IMR-90 (cell line): ENCODE measurements at places on chromosomes 3 and 15.

DNA sequence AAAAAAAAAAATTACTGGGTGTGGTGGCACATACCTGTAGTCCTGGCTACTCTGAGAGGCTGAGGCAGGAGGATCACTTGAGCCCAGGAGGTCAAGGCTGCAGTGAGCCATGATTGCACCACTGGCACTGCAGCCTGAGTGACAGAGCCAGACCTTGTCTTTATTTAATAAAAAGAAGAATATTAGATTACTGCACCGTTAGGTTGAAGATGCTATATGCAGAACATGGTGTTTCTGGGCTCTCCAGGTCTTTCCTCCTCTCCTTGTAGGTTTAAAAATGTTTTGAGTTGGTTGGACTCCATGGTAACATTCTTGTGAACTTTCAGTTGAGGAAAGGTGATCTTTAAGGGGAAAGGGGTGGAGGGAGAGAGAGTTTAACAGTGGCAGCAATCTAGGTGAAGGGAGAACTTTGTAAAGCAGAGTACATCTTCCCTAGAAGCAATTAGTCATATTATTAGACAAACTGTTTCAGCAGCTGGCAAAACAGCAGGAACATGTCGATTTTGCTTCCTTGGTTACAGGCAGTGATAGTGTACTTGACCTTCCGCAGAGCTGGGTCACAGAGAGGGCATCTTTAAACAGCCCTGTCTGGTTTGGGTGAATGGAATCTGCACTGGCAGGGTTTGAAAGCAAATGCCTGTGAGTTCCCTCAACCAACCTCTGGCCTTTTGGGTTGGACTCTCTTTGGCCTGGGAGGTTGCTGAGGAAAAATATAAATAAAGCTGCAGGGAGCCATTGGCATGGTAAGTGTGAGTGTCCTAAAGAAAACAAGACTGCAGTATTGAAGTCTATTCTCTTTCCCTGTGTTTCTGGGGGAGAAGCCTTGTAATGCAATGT lies 42.8 kb downstream of the NR2C2 start:
- no peaks in the 10 kb centered on the region for H3K27me3 ChIP-seq
- H3K36me3 ChIP-seq = no peaks in the 10 kb centered on the region; the same call in 1 of the 2 replicates
- no peak overlapping the region for H3K27ac ChIP-seq
- no peak overlapping the region for H3K4me3 ChIP-seq

GRCh38 chr3:2659896-2660295 lies 450.3 kb downstream of the IL5RA start:
- H3K36me3 ChIP-seq = no peaks in the 10 kb centered on the region
- H3K4me3 ChIP-seq = no peak overlapping the region
- peaks cover 7% of the 10 kb centered on the region for H3K4me1 ChIP-seq

DNA sequence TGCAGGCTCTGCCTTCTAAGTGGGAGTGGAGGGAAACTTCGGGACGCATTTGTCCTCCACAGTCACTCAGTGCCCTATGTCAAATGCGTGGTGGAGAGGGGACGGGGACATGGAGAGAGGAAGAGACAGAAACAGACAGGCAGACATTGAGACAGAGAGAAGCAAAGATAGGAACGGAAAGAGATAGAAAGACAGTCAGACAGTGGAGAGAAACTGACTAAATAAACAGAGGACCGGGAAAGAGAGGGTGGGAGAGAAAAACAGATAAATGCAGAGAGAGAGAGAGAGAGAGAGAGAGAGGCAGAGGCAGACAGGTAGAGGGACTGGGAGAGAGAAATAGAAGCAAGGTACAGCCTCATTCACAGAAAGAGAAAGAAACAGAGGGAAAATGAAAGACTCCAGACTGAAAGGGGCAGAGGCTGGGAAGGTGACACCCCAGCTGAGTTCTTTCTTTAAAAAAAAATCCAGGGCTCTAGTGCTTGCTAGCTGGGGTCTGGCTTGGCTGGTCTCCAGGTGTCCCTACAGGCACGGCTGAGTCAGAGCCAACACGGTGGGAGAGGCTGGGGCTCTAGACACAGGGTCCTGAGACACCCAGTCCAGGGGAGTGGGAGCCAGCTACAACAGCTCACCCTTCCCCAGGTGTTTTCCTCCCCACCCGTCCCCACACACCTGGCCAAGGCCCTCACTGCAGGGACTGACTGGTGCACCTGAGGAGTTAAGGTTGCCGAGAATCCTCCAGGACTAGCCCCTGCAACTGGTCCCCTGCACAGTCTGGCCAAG lies 506.1 kb upstream of the PROK2 start:
- no peaks in the 10 kb centered on the region for H3K36me3 ChIP-seq
- H3K27me3 ChIP-seq = peaks cover 36% of the 10 kb centered on the region
- no peak for DNase-seq
- H3K4me1 ChIP-seq = peaks cover 10% of the 10 kb centered on the region; the same call in 1 of the 2 replicates
- no peak overlapping the region for H3K27ac ChIP-seq
- H3K4me3 ChIP-seq = no peak overlapping the region

DNA sequence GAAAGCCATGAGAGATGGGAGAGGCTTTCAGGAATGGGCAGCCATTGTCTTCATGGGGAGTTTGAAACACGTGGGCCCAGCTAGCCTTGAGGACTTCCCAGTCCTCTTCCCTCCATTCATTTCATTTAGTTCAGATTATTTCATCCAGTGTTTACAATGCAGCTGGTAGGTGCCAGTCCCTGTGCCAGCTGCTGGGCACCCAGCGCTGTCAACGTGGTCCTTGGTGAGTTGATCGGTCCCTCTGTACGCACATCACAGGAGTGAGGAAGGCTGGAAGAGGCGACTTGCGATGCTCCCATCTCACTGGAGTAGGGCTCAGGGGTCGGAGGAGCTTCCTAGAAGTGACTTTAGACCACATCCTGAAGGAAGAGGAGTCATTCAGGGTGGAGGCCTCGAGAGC lies 206.4 kb upstream of the BHLHE40 start:
- H3K4me1 ChIP-seq = peaks cover 4% of the 10 kb centered on the region; the same call in 1 of the 2 replicates
- no peak for DNase-seq
- H3K27ac ChIP-seq = no peak overlapping the region
- H3K36me3 ChIP-seq = no peaks in the 10 kb centered on the region
- H3K27me3 ChIP-seq = no peaks in the 10 kb centered on the region

GRCh38 chr3:115146032-115146417 lies 1.1 kb downstream of the ZBTB20 start:
- DNase-seq = peak; percentile 79
- H3K27me3 ChIP-seq = no peaks in the 10 kb centered on the region
- no peaks in the 10 kb centered on the region for H3K4me1 ChIP-seq

DNA sequence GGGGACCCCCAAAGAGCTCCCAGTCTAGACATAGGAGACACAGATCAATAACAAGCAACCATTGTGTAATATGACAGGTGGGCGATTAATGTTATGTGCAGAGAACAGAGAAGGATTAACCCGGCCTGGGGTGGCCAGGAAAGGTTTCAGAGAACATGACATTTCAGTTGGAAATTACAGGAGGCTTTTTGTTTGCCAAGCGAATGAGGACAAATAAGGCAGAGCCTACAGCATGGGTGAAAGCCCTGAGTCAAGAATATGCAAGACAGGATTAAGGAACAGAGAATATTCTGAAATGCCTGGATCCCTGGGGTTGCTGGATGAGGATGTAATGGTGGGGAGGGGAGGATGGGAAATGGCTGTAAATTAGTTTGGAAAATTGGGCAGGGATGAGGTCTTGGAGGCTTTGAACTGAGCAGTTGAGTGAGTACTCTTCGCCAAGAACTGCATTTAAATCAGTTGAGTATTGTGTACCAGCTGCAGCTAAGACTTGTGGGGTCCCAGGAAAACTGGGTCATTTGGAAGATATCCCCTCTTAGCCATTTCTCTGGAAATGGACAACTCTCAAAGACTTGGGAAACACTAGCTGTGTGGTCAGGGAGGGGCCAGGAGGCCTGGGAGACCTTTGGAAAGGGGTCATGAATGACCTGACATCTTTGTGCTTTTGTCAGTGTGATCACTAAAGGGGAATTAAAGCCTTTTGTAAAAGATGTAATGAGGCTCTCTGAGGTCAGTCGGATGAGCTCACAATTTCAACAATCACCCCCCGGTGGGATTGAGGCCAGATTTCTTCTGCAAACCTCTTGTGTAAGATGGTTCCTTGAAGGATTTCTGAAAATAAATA lies 198.6 kb upstream of the NR2E3 start:
- H3K27ac ChIP-seq = no peak overlapping the region
- no peaks in the 10 kb centered on the region for H3K4me1 ChIP-seq
- H3K4me3 ChIP-seq = no peak overlapping the region

DNA sequence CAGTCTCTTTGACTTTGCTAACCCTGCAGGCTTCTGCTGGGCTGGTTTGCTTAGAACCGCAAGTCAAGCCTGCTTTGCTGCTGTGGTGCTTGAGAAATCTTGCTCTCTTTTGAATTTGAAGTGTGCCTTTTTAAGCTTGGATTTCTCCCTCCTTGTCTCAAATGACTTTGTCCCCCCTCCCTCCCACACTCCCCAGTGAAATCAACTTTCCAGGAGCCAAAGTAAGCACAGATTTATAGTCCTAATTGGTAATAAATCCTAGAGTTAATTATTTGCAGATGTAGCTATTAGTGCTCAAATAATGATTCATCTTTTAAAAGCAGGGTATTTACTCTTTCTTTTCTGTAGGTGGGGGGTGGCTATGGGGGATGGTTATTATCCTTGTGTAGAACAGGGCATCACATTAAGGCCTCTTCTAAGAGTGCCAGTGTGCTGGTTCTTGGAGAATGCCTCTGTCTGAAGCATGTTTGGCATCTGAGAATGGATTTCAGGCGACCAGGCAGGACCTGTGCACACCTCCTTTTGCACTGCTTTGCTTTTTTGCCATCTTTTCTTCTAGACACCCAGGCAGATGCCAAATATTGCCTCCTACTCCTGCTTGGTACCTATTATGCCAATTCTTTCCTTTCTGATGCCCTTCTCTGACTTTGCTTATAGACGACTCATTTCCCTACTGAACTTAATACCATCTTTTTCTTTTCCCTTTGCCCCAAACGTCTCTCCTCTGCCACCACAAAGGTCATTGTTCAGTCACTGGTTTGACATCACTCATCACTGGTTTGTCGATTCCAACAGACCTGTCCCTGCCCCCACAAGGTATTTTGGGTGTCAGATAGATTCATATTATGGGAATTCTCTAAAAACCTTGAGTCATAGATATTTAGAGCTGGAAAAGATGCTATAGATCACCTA lies 50.7 kb downstream of the CLDN11 start:
- H3K4me1 ChIP-seq = peaks cover 33% of the 10 kb centered on the region
- DNase-seq = peak; percentile 83
- no peaks in the 10 kb centered on the region for H3K27me3 ChIP-seq

GRCh38 chr15:82064824-82065223 lies 19.0 kb upstream of the MEX3B start:
- peaks cover 14% of the 10 kb centered on the region; the same call in 1 of the 2 replicates for H3K27me3 ChIP-seq
- no peak overlapping the region for H3K27ac ChIP-seq
- H3K4me3 ChIP-seq = no peak overlapping the region

GRCh38 chr3:14472471-14473351 lies 67.4 kb downstream of the GRIP2 start:
- H3K4me3 ChIP-seq = no peak overlapping the region
- peaks cover 60% of the 10 kb centered on the region for H3K36me3 ChIP-seq
- H3K27ac ChIP-seq = peak overlapping the region; percentile 56
- peak; percentile 92 for DNase-seq
- H3K4me1 ChIP-seq = peaks cover 15% of the 10 kb centered on the region

DNA sequence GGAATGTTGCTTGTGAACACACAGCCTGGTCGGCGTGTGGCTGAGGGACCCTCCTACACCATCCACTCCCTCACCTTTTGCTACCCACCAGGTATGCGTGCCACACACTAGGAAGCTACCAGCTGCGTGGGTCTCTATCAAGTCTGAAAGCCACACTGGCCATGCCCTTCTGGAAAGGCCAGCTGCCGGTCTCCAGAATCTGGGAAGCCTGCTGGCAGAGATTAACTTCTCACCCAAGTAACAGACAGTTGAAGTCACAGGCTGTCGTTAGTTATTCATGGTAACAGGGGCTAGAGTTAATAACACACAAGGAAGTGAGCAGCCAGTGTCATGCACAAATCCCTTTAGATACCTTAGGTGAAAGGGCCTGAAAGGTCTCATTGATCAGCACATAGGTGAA lies 48.1 kb downstream of the SUSD5 start:
- no peak overlapping the region for H3K4me3 ChIP-seq
- no peak for DNase-seq
- no peaks in the 10 kb centered on the region for H3K36me3 ChIP-seq

- no peak overlapping the region for H3K4me3 ChIP-seq
- no peaks in the 10 kb centered on the region for H3K4me1 ChIP-seq
- H3K36me3 ChIP-seq = peaks cover 11% of the 10 kb centered on the region
- DNase-seq = peak; percentile 79
Measured at GRCh38 chr3:179760944-179761343, 108.1 kb downstream of the USP13 start.

GRCh38 chr3:177968891-177969290 lies 567.3 kb upstream of the KCNMB2 start:
- DNase-seq = peak; percentile 48
- no peaks in the 10 kb centered on the region for H3K36me3 ChIP-seq
- H3K4me3 ChIP-seq = no peak overlapping the region

DNA sequence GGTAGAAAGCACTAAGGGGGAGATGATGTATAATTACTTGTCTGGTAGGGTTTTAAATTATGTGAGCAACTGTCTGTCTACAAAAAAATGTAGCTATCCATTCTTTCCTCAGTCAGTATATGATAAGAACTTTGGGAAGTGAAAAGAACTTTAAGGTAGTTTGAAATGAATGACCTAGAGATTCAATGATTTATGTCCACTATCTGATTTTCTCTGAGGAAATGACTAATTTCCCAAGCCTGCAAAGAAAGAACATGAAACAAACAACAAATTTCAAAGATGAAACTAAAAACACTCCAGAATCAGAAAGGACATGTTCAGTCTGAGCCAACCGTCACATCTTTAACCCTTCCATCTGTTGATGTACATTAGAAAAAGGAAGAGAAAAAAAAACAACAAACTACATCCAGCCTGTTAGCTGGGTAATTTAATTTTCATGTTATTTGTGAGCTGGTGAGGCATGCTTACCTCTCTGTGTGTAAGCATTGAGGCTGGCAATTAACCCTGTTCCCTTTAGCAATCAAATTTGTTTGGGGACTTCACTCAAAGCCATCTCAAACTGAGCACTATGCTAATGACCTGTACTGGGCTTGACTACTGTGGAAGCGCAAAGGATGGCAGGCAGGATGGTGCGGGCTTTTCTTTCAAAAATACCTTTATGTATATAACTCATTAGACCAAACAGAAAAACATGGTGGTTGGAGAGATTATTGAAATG lies 220.1 kb downstream of the TUSC7 start:
- DNase-seq = no peak
- no peaks in the 10 kb centered on the region for H3K27me3 ChIP-seq
- H3K27ac ChIP-seq = no peak overlapping the region
- H3K4me1 ChIP-seq = peaks cover 2% of the 10 kb centered on the region; the same call in 1 of the 2 replicates

DNA sequence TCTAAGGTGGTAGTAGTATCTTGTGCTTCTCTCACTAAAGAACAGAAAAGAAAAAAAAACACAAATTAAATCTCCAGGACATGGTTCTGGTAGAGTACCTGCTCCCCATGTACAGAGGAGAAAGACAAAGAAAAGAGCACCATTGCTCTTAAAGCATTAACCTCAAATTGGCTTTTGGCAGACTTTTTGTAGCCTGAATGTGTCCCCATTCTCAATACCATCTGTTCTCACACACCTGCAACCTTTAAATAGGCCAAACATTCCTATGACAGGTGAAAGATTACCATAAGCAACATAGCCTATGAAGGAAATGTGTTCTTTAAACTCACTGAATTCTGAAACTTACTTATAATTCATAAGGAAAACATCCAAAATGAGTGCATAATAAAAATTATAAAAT lies 68.0 kb downstream of the TIPARP start:
- H3K27me3 ChIP-seq = no peaks in the 10 kb centered on the region
- no peak for DNase-seq
